ENCODE measurements at places on chromosomes 6 and 20. TPM values are rescaled to one million over a fixed set of nuclear protein-coding genes. Genes with fewer than 3 reads are reported as not detected.

Gene RREB1
- total RNA-seq, result 22.4 TPM

Gene UNC5CL
- 2.8 TPM for total RNA-seq

GRCh38 chr6:20182926-20183521, 29.2 kb downstream of the MBOAT1 start:
- DNase-seq, result no peak

DNA sequence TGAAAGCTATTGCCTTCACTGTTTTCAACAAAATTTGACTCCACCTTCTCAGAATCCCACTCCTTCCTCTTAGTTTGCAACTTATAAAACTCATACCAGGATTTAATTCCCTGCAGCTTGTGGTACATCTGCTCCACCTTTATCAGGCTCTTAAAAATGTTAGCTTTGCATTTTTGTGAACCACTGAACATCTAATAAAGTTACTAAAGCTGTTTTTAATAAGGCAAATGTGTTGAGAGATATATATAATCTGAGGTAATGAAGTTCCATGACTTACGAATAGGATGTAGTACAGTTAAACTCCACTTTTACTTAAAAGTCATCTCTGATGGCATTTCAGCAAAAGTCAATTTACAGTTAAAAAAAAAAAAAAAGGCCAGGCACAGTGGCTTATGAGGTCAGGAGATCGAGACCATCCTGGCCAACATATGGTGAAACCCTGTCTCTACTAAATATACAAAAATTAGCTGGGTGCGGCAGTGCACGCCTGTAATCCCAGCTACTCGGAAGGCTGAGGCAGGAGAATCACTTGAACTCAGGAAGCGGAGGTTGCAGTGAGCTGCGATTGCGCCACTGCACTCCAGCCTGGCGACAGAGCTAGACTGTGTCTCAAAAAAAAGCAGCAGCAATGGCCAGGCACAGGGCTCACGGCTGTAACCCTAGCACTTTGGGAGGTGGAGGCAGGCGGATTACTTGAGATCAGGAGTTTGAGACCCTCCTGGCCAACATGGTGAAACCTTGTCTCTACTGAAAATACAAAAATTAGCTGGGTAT, 106.2 kb downstream of the KIF13A start:
- no peak for DNase-seq

GRCh38 chr20:23097636-23098580, 11.8 kb upstream of the CD93 start:
- DNase-seq, result no peak

GRCh38 chr20:4674672-4675071, 47.0 kb upstream of the PRND start:
- DNase-seq, result no peak

GRCh38 chr20:53061192-53062108, 89.3 kb downstream of the TSHZ2 start:
- DNase-seq, result no peak

DNA sequence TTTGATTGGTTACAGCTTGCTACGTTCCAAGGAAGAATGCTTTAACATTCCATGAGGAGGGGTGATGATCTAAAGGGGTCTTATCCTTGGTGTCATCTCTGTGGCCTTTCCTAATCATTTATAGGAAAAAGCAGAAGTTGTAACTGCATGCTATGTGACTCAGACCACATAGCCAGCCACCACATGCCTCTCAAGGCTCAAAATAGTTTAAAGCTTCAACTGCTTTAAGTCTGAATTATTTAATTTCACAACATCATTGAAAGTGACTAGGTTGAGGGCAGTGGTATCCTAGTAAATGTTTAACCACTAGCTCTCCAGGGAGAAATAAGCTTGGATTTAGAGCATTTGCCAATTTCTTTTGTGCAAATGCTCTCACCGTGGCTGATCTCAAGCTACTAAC, 29.7 kb downstream of the MC3R start:
- no peak for DNase-seq

- DNase-seq, result no peak
Observed at GRCh38 chr6:33613795-33614168, 7.3 kb upstream of the ITPR3 start.

Data from activated naive CD4-positive, alpha-beta T cell treated with anti-CD3 and anti-CD28 coated beads, Interleukin-2, amount 50 U/mL, for 72 hours (primary cell).